RPMI7951 (cell line): ENCODE measurements at places on chromosomes 4 and X. TPM values are rescaled to one million over a fixed set of nuclear protein-coding genes. Genes with fewer than 3 reads are reported as not detected.
A peak's percentile ranks its signal among the peaks of the same experiment; 100 is the strongest.

ESX1 gene
- not detected in 2 replicates for total RNA-seq

KIF4A gene
- 58.6 and 60.7 TPM in 2 replicates for total RNA-seq

DNA sequence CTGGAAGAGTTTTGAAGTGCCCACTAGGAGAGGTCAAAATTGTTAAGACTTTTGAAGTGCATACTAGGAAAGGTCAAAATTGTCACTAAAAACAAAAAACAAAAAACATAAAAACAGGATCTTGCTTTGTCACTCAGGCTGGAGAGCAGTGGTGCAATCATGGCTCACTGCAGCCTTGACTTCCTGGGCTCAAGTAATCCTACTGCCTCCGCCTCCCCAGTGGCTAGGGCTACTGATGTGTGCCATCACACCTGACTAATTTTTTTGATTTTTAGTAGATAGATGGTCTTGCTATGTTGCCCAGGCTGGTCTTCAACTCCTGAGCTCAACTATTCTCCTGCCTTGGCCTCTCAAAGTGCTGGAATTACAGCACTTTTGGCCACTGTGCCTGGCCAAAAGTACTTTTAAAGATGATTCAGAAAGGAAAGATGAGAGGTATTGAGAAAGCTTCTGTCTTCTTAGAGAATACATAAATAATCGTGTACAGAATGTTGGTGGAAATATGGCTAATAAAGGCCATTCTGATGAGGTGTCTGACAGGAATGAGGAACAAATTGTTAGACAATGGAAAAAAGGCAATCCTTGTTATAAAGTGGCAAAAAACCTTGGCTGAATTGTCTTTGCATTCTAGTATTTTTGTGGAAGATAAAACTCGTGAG, 43.3 kb upstream of the STX18 start:
- DNase-seq, result no peak

DNA sequence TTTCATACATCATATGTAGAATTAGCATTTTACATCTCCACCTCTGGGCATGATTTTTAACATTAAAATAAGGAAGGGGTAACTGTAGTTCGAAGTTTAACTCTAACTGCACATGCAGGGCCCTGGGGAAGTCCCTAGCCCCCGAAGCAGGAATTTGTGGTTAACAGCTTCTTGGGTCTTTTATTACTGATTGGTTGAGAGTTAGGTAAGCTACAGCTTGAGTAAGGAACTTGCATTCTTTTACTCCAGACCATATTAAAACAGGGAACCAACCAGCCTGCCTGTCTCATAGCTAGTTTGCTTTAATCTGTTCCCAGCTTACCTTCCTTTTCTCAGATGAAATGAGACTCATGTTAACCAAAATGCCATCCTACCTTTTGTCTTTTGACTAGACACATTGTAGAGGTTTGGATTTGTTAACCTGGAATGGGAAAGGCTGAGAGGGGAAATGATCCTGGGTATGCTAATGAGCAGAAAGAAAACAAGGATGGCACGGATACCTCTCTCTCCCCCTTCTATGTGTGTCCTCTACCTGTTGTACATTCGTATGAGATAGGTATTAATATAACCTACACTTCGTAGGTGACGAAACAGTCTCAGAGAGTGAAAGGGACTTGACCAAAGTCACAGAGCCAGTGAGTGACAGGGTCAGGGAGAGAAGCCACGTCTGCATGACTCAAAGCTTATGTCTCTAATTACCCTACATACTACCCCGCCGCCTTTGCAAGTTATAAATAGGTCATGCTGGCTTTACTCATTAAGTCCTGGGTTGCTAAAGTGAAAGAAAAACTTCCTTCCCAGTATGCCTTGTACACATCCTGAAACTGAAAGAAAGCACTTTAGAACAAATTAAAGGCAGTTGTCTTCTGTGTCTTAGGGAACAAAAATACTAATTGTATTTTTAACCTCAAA, 119.5 kb upstream of the AFF2 start:
- peak; percentile 61 for DNase-seq
